ENCODE measurements at places on chromosomes 1 and 21.

DNA sequence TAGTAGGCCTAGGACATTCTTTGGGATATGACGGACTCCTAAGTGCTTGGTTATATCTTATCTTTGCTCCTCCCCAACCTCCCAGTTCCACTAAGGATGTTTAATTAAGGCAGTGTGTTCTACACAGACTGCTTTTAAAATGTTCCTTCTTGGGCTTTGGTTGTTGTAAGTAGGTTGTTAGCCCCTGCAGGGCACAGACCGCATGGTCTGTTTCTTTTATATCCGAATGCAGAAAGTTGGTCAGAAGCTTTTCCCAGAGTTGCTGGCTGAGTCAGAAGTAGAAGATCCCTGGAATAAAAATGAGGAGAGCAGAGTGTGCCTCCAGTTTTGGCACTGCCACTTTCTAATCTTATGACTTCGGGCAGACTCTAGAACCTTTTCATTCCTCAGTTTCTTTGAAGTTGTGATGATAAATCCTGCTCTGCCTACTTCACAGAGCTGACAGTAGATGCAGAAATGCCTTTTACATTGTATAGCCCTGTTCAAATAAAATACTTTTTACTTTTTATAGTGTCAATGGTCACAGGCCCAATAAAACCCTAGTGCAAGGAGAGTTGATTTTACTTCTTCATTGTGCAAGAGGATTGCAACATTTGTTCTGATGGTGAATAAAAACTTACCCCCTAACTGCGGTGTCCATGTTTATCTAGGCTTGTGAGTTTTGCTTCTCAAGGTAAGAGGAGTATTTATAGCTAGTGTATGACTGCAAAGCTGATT, 18.4 kb downstream of the FMN2 start:
- no peak for DNase-seq

GRCh38 chr1:164704954-164705353, 146.0 kb downstream of the PBX1 start:
- DNase-seq: no peak

- no peak for DNase-seq
Observed at GRCh38 chr1:231446138-231446537, 24.1 kb upstream of the EGLN1 start.

- DNase-seq: no peak
Observed at GRCh38 chr1:212158912-212159796, 123.6 kb downstream of the DTL start.

- no peak for DNase-seq
Observed at GRCh38 chr1:205978676-205979075, 24.5 kb downstream of the RAB7B start.

DNA sequence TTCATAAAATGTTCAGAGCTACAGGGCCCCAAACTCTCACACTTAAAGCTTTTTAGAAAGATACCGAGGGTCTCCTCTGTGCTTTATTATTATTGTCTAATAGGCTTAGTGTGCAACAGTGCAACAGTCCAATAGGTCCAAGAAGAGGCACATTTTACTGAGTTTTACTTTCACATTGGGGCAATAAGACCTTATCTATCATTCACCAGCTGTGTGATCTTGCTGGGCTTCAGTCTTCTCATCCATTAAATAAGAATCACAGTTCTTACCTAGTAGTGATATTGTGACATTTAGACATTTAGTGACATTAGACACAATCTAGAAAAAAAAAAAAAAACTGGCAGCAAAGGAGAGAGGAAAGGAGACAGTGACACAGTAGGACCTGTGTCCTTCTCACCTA, 175.8 kb upstream of the NFIA start:
- DNase-seq: no peak

GRCh38 chr1:243432136-243432535, 176.3 kb downstream of the SDCCAG8 start:
- DNase-seq: no peak

GRCh38 chr1:237578540-237578939, 312.2 kb downstream of the ZP4 start:
- no peak for DNase-seq

GRCh38 chr21:45481566-45481965, 60.7 kb downstream of the SLC19A1 start:
- no peak for DNase-seq

- DNase-seq: no peak
Observed at GRCh38 chr1:70915258-70916033, 132.2 kb downstream of the PTGER3 start.

- DNase-seq: no peak
Observed at GRCh38 chr1:192859808-192860207, 51.0 kb downstream of the RGS2 start.

DNA sequence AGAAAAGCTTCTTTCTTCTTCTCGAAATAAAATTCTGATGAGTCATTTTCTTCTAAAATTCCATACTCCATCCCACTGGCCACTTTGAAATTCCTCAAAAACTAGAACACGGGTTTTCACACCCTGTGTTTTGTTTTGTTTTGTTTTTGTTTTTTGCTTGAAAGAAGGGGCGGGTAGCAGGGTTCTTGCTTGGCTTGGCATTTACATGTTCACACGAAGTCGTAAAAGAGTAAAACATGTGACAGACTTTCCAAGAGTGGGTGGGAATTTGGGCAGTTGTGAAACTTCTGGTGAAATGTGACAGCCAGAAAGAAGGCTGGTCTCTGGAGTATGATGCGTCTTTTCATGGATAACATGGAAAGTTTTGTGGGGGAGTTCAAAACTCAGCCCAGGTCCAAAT, 47.1 kb upstream of the FMN2 start:
- no peak for DNase-seq

GRCh38 chr21:28884976-28885852, 107.5 kb downstream of the LTN1 start:
- DNase-seq: peak; percentile 73

GRCh38 chr1:76727520-76727919, 139.8 kb upstream of the ST6GALNAC5 start:
- DNase-seq: no peak

DNA sequence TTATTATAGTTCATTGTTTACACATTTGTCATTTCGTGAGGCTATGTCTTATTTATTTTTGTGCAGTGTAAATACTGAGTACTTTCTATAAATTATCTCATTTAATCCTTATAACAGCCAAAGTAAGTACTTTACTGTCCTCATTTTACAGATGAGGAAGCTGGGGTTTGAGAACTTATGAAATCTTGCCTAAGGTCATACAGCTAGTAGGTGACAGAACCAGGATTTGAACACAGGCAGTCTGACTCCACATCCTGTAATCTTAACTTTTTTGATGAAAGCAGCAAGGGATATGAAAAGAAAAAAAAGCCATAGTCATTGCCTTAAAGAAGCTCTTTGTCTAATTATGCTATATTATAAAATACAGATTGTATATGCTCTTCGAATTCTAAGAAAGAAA, 107.1 kb upstream of the BMP8A start:
- DNase-seq: no peak

- DNase-seq: no peak
Observed at GRCh38 chr1:97004054-97004453, 282.5 kb downstream of the PTBP2 start.

GRCh38 chr1:184695023-184695422, 59.6 kb downstream of the EDEM3 start:
- DNase-seq: no peak

- no peak for DNase-seq
Observed at GRCh38 chr1:51534447-51534846, 15.4 kb upstream of the EPS15 start.

GRCh38 chr1:109668123-109668775, 392 bp downstream of the GSTM2 start:
- no peak for DNase-seq

DNA sequence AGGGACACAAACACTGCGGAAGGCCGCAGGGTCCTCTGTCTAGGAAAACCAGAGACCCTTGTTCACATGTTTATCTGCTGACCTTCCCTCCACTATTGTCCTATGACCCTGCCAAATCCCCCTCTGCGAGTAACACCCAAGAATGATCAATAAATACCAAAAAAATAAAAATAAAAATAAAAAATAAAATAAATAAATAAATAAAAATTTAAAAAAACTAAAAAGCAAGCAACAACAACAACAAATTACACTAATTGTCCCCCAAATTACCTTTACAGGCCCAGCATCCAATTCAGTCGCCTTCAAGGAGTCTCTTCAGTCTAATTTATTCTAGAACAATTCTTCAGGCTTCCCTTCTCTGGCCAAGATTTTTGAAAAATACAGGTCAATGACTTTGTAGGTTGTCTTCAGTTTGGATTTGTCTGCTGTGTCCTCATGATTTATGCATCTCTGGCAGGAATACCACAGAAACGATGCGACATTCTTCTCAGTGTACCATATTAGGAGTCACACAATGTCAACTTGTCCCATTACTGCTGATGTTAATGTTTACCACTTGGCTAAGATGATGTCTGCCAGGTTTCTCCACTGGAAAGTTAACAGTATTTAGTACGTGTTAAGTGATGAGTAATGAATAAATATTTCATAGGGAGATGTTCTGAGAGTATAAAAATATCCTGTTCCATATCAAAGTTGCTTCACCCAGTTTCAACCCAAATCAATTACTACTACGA, 20.3 kb upstream of the BMP8B start:
- DNase-seq: no peak

- DNase-seq: no peak
Observed at GRCh38 chr1:24743404-24744211, 1.6 kb upstream of the CLIC4 start.

DNA sequence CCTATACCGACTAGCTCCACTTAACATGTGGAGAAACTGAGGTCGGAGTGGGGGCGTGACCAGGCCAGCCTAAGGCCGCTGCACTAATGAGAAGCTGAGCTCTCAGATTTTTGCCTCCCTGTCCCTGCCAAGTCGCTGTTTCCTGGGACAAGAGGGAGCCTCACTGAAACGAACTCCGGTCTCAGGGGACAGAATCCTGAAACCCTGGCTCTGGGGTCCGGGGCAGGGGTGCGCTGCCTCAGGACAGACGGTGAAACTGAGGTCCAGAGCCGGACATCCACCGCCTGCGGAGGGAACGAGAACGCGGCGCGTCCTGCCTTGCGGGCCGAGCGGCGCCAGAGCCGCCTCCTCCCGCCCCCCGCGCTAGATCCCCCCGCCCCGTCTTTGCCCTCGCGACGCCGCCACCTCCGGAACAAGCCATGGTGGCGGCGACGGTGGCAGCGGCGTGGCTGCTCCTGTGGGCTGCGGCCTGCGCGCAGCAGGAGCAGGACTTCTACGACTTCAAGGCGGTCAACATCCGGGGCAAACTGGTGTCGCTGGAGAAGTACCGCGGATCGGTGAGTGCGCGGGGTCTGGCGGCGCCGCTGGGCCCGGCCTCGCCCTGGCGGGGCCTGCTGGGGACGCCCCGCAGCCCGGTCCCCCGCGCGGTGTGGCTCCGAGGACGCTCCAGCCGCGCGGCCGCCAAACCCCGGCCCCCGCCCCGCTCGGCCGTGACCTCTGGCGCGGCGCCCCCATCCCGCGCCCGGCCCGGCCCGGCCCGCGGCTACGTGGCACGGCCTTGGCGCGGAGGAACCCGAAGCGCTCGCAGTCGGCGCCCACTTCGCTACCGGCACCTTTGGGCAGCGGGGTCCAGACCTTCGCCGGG, at the start of gene GPX7:
Gene GPX7, plus strand, starts transcription at position 381 of the 865 bp plus-strand sequence. Its CDS starts 39 bp downstream, at position 420.
- no peak for DNase-seq

DNA sequence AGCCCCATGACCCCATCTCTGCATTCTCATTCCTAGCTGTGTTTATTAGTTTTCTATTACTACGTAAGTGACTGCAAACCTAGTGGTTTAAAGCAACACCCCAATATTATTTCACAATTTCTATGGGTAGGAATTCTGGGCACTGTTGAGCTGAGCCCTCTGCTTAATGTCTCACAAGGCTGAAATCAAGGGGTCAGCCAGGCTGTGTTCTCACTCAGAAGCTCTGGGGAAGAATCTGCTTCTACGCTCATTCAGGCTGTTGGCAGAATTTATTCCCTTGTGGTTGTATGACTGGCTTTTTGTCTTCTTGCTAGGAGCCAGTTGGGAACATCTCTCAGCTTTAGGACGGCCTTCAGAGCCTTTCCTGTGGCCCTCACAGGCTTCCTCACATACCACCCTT, 181.0 kb downstream of the GIPC2 start:
- no peak for DNase-seq

GRCh38 chr1:162145280-162145965, 75.9 kb downstream of the NOS1AP start:
- no peak for DNase-seq

- DNase-seq: no peak
Observed at GRCh38 chr1:22122273-22123070, 20.4 kb downstream of the WNT4 start.

DNA sequence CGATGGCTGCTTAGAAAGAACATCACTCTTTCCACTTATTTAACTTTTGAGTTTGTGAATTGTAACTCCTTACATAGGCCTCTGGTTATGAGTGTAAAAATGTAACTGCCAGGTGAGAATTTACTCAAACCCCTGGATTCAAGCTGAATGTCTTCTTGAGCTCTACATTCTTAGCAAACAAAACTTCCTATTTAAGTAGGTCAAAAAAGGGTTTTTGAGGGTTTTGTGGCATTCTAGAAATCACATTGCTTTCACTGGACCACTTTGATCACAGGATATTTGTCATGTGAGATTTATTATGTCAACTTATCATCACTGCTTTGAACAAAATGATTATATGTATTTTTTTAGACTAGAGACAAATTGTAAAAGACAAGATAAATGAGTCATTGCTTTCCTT, 5.7 kb downstream of the IL23R start:
- no peak for DNase-seq

- DNase-seq: no peak
Observed at GRCh38 chr1:201213106-201213770, 22.6 kb downstream of the IGFN1 start.

DNA sequence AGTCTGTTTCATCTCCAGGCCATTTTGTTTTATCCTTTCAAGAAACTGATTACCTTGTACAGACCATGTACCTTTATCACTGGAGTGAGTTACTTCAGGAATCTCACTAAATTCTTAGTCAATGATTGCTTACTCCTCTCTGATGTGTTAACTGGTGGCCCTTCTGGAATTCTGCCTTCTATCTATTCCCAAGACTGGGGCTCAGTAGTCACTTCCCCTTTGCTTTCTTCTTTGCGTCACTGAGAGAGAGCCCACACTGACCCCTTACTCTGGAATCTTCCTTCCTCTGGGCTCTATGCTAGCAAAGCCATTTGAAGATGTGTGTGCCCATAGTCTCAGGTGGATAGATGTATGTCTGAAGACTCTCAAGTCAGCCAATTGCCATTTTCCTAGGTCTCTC, 34.6 kb downstream of the XCL2 start:
- DNase-seq: no peak

- no peak for DNase-seq
Observed at GRCh38 chr1:213371847-213372619, 321.0 kb downstream of the RPS6KC1 start.

DNA sequence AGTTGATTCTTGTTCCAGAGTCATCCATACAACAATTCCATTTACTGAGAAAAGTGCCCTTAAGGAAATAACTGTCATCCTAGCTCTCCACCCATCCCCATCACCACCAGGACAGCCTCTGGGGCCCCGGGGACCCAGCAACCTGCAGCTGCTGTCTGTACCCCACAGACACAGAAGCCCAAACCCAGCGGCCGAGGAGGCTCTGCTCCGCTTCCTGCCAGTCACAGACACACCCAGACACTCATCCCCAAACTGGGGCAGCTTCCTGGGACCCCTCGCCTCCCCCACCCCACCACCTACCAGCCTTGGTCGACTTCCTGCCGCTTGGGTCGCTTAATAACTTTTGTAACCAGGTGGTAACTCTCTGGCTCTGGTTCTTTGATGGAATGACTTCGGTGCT, 121.6 kb upstream of the SLC25A33 start:
- no peak for DNase-seq

- DNase-seq: no peak
Observed at GRCh38 chr1:8025671-8026144, 401 bp downstream of the ERRFI1 start.
